ENCODE measurements at places on chromosomes 2 and 18.
A peak's percentile ranks its signal among the peaks of the same experiment; 100 is the strongest.

GRCh38 chr2:128536925-128537620, 218.4 kb upstream of the HS6ST1 start:
- no peak for DNase-seq

- DNase-seq, result no peak
Measured at GRCh38 chr18:79527656-79528315, 132.1 kb downstream of the NFATC1 start.

- no peak for DNase-seq
Measured at GRCh38 chr2:101550555-101550954, 75.6 kb upstream of the RFX8 start.

DNA sequence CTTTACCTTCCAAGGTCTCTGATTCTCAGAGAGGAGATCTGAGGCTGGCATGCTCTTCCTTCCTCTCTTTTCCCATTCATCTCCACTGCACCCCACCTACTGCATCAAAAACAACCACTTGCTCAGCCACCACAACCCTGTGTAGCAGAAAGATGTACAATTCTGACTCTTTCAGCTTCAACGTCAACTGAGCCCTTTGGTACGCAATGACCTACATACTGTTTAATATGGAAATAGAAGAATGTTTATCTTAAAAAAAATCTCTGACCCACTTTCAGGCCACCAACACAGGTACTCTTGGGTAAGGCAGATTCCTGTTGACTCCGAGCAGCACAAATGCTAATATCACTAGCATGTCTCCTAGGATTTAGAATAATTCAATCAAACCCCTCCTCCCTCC, 76.2 kb upstream of the AFF3 start:
- DNase-seq, result no peak

DNA sequence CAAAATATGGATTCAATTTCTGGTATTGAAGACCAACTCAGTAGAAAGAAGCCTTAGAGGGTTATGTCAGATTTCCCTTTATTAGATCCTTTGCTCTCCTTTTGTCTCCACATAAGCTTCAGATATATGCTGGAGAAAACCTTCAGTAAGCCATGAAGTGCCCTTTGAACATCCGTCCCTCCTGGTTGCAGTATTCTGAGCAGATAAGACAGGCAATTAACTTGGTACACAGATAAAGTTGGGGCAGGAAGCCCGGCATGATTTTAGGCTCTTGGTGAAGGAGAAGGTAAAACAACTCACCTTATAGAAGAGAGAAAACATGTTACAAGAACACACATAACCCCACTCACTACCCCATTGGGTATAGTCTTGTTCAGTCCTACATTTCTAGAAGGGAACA, 76.4 kb downstream of the SRD5A2 start:
- DNase-seq, result no peak

GRCh38 chr2:215522237-215522636, 86.4 kb upstream of the FN1 start:
- no peak for DNase-seq

DNA sequence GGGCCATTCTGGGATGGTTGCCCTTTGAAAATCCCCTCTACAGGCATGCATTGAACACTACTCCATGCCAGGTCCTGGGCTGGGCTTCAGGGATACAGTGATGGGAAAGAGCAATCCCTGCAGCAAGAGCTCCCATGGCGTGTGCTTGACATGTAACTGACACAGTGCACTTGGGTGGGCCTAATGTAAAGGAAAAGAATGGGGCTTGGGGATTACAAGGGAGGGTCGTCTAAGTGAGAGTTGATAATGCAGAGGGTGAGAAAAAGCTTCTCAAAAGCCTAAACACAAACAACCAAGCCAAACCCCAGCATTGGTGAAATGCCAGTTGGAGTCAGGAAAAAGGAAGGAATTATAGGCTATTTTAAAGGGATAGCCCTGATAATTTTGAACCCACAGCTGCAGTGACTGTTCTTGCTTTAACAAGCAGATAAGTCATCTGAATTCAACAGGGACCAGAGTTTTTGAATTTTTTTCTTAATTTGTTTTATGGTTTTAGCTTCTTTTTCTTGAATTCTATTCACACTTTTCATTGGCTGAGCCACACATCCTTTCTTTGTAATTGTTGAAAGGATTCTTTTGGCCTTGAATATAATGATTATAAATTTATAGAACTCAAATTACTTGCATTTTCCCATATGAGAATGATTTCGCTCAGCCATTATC, 308.7 kb downstream of the LPIN1 start:
- DNase-seq, result no peak

GRCh38 chr2:225031599-225031998, 10.7 kb downstream of the DOCK10 start:
- DNase-seq, result no peak

DNA sequence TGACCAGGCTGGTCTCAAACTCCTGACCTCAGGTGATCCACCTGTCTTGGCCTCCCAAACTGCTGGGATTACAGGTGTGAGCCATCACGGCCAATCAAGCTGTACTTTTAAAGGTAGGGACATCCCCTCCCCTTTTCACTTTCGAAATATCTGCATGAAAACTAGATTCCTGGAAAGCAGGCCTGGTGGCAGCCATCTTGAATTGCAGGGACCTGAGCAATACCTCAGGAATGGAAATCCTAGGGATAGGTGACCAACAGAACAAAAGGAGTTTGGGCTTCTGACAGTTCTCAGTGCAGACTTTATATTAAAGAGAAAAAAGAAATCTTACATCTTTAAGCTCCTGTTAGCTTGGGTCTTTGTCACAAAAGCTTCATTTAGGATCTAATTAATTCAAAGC, 62.6 kb downstream of the KLF7 start:
- DNase-seq, result no peak

DNA sequence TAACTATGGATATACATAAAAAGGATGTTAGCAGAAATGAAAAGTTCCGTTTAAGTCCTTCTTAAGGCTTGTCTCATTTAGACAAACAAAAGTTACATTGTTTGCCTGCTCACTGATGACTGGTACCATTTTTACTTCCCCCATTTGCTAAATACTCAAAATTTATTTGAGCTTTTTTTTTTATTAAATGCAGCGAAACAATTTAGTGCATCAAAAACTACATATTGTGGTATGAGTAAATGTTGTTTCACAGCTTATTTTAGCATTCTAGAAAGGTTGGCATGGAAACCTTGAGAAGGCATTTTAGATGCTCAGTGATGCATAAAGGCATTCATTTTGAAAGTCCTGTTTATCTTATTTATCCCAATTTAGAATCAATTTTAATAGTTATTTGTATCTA, 100.0 kb downstream of the MAP2 start:
- no peak for DNase-seq

GRCh38 chr2:42196403-42197267, 27.5 kb downstream of the EML4 start:
- no peak for DNase-seq

DNA sequence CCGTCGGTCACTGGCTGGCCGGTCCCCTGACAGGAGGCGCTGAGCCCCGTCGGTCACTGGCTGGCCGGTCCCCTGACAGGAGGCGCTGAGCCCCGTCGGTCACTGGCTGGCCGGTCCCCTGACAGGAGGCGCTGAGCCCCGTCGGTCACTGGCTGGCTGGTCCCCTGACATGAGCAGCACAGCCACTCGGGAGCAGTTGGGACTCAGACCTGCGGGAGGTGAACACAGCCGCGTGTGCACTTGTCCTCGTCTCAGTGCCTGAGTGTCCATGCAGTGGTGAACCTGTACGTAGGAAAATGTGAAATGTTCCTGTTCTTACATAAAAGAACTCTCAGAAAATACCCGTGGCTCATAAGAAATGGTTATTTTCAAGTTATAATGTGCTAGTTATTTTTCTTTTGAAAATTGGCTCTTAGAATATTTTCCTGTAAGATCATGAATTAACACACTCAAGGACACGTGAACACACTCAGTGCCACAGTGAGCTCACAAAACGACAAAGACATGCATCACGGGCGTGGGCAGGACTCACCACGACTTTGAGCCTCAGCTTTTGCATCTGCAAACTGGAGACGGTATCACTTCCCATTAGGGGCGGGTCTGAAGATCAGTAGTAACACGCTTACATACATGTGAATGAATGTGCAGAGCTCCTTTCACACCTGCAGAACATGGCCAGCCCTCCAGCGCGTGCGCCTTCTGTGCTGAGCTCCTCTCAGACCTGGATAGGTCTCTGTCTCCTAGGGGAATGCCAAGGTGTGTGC, 21.1 kb upstream of the NFATC1 start:
- no peak for DNase-seq

- no peak for DNase-seq
Measured at GRCh38 chr2:177056481-177056929, 156.1 kb upstream of the HNRNPA3 start.

- DNase-seq, result no peak
Measured at GRCh38 chr2:892892-893291, 57.8 kb upstream of the SNTG2 start.

GRCh38 chr18:46756559-46757201, at the start of gene ST8SIA5:
TSS of gene ST8SIA5 (minus strand) at chr18:46757053. CDS start at chr18:46756508, 545 bp downstream.
- DNase-seq, result peak; percentile 41

- no peak for DNase-seq
Measured at GRCh38 chr18:22286585-22286984, 117.2 kb downstream of the GATA6 start.

DNA sequence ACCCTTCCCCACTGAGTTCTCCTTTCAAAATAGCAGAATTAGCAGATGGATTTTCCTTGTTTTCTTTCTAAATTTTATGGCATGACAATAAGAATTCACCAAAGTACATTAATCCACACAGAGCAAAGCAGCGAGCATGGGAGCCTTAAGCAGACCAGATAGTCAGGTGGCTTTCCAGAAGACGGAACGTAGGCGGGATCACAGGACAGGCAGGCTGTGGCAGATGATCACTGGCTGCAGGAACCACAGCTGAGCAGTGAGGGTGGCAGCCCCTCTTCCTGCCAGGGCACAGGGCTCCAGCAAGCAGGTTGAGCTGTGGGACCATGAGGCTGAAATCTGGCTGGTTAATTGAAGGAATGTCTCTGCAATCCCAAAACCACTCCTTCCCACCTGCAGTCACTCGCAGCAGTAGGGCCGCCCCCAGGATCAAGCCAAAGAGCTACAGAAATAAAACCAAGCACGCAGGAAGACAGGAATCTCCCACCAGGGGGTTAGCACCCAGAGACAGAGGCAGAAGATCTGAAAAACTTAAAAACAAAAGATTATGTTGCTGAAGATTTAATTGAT, 259.9 kb downstream of the EIPR1 start:
- no peak for DNase-seq

DNA sequence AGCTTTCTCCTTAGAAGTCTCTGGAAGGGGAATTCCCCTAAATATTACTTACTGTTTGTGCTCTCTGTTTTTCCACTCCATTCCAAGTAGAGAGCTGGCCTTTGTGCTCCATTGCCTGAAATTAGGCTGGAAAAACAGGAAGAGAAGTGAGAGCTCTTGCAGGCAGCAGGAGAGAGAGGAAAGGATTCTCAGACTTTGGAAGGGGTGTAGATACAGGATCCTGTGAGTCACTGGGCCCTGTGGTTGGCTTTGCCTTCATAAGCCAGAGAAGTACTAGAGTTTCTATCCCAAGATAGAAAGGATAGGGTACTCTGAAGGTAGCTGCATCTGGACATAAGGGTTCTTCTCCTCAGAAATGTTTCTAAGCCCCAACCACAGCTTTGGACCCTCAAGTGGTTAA, 188.9 kb downstream of the CMPK2 start:
- DNase-seq, result no peak

DNA sequence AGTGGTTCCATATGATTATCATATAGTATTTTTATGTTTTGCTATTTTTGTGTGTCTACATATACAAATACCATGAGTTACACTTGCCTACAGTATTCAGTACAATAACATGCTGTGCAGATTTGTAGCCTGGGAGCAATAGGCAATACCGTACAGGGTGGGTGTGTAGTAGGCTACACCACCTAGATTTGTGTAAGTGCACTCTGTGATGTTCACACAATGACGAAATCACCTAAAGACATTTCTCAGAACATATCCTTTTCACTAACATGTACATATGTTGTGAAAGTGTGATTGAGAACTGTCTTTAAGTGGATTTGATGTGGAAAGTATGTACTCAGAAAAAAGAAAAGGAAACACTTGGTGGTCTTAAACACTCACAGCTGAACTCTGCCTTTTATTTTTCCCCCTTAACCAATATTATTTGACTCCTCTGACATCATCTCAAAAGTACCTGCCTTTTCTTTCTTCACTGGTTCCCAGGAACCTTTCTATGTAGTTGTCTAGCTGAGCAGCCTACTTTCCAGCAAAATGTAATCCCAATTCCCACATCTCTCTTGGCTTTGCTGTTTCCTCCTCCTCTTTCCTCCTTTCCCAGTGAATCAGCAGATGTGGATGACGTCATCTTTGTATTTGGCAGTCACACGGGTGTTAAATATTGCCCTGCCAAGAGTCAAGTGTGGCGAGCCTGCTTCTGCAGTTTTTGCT, 47.7 kb downstream of the OSBPL6 start:
- no peak for DNase-seq

- no peak for DNase-seq
Measured at GRCh38 chr2:154350911-154351310, 347.6 kb upstream of the KCNJ3 start.

GRCh38 chr2:181426672-181427071, 30.5 kb upstream of the ITGA4 start:
- no peak for DNase-seq

DNA sequence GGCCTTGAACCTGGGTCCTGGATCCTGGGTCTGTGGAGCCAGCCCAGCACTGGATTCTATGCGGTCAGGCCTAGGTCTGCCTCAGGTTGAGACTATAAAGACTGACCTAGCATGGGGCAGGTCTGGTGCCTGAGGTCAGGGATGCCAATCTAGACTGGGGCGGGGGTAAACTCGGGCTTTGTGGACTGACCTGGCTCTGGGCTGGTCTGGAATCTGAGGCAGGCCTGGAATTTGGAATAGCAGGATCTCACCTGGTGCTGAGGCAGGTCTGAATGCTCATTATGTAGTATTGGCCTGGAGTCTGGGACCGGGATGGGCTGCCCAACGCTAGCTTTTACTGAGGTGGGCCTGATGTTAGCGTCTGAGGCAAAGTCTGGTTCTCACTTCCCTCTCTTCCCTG, 256.0 kb downstream of the KIAA1328 start:
- DNase-seq, result no peak

- DNase-seq, result no peak
Measured at GRCh38 chr2:3260959-3261358, 116.7 kb downstream of the EIPR1 start.

DNA sequence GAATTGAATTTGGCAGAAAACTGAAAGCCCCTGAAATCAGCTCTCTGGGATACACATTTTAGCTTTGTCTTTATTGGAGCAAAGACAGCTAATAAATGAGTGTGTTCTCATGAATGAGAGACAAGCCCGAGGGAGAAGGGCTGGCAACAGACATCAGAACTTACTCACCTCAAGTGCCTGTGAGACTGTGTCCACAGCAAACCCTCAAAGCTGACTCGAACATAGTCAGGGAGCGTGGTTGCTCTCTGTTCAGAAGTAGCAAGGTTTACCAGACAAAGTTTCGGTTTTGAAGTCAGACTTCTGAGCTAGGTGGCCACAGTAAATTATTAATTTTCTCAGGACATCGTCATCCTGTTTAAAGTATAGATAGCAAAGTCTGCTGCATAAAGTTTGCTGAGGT, 207.9 kb downstream of the CMPK2 start:
- DNase-seq, result no peak

DNA sequence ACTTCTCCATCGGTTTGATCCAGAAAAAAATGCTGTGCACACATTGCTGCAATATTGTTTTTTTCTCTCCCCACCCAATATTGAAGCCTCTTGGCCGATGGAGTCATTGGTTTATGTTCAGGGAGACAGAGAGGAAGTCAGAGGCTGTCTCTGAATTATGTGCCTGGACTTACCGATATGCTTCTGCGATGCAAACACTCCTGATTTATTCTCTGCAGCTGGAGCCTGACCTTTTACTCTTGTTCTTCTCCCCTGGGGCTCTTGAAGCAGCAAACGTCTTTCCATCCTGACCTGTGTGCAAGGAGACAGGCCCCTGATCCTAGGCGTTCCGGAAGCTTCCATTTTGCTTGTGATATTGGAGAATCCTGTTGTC, 99.6 kb downstream of the PTGR3 start:
- DNase-seq, result no peak

All from activated naive CD8-positive, alpha-beta T cell treated with anti-CD3 and anti-CD28 coated beads, Interleukin-2, amount 10 ng/mL, durations not matched to agents 7 days and 5 days (primary cell).